ENCODE measurements at places on chromosomes 12 and 14.

DNA sequence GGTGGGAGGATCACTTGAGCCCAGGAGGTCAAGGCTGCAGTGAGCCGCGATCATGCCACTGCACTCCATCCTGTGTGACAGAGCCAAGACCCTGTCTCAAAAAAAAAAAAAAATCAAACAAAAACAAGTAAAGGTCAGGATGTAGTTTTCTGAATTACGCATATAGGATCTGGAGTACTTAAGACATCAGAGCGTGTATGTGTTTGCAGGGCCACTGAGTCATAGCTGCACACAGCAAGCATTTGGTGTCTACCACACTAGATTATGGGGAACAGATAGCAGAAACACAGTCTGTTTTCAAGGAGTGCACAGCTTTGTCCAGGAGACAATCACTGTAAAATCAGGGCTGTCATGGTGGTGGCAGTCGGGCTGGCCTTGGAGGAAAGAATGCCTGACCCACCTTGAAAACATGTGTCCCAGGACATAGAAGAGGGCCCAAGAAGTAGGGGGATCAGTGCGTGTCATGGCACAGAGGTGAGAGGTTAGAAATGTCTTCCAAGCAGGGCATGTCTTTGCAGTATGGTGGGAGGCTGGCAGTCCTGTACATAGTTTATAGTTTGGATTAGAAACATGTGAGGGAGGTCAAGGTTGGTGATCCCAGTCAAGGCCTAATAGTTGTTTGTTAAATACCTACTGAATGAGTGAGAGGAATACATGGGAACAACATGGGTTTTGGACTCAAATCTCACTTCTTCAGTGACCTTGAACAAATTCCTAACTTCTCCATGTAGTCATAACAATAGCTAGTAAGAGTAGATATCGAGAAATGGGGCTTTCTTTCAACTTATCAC lies 23.6 kb upstream of the C12orf71 start:
- no peak for DNase-seq

DNA sequence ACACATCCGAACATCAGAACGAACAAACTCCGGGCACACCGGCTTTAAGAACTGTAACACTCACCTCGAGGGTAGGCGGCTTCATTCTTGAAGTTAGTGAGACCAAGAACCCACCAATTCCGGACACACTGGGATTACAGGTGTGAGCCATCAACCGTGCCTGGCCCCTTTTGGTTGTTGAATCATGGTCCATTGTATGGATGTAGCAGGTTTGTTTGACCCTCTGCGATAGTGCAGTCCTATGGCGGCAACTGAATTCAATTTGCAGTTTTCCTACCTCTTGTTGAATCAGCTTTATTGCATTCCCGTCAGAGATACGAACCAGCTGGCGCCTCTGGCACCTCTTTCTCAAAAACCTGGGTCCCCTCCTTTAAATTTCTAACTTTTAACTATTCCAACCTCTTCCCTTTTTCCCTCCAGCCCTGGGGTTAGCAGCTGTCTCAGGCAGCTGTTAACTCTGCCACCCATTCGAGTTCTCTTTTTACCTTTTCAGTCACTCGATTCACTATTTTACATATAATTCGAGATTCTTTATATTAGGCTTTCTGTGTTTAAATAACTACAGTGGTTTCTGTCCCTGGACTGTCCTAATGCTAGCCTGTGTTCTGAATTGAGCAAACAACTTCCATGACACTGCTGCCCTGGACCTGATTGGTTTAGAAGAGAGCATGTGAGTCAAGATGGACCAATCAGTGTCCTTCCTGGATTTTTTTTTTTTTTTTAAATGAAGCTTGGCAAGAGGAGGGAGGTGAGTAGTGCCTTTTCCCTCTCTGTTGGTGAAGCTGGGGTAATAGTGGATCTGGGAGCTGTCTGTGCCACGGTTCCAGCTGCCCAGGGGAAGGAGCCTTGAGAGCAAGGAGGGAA lies 261.5 kb downstream of the PCNX1 start:
- no peak for DNase-seq

GRCh38 chr12:12379831-12380730 lies 23.2 kb downstream of the BORCS5 start:
- peak; percentile 32 for DNase-seq

- DNase-seq = no peak
These were observed 14.8 kb downstream of the DDX24 start for GRCh38 chr14:94066089-94066676.

DNA sequence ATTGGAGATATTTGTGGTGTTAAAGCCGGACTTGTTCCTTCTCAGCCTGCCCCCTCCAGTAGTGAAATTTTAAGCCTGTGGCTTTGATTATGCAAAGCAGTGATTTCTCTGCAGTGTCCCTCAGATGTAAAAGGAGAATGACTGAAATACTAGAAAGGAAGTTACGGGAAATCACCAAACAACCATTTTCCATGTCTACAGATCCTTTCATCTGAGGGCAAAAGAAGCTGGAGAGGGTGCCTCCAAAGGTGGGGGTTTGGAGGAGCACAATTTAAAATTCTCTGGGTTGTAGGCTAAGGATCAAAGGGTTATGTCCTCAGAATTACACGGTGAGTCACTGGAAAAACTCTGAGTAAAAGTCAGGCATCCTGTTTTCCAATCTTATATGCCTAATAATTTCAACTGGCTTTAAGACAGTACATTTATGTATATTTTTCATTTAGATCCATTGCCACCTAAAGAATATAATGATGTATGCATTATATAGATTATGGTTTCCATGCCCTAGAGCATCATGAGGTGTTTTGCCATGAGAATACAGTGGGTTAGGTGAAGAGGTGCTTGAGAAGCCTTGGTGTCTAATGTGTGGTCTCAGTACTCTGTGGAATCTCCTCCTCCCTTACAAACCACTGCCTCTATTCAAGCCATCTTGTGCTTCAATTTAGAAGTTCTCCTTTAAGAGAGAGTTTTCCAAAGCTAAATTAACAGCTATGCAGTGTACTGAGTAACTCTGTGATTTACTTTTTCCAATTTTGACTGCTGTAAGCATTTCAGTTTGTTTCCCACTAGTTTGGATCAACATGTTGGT lies 362.1 kb downstream of the RAD51B start:
- no peak for DNase-seq

GRCh38 chr12:83046019-83046418 lies 359.3 kb downstream of the TMTC2 start:
- DNase-seq = no peak

DNA sequence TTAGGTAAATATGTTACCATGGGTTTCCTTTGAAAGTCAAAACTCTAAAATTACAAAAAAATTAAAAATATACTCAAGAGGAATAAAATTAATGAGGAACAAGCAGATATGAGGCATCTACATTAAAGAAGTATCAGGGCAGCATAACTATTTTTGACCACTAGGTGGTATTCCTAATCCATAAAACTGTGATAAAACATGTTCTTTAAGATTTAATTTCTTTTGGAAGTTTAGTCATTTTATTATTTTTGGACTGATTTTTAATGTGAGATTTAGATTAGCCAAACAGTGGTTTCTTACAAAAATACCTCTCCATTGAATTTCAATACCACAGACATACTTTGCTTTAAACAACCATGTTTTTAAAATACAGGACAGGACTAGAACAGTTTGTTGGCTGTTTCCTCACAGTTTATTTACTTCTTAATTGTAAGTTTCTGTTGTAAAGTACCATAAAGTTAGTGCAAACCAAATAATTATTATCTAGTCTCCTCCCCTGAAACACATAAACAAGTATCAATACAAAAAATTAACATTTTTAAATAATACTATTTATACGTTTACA lies 49.8 kb downstream of the NTS start:
- DNase-seq = no peak

- DNase-seq = no peak
These were observed 60.0 kb downstream of the CCDC85C start for GRCh38 chr14:99543985-99544384.

- DNase-seq = no peak
These were observed 26.5 kb upstream of the ACTN1 start for GRCh38 chr14:69005432-69006148.

DNA sequence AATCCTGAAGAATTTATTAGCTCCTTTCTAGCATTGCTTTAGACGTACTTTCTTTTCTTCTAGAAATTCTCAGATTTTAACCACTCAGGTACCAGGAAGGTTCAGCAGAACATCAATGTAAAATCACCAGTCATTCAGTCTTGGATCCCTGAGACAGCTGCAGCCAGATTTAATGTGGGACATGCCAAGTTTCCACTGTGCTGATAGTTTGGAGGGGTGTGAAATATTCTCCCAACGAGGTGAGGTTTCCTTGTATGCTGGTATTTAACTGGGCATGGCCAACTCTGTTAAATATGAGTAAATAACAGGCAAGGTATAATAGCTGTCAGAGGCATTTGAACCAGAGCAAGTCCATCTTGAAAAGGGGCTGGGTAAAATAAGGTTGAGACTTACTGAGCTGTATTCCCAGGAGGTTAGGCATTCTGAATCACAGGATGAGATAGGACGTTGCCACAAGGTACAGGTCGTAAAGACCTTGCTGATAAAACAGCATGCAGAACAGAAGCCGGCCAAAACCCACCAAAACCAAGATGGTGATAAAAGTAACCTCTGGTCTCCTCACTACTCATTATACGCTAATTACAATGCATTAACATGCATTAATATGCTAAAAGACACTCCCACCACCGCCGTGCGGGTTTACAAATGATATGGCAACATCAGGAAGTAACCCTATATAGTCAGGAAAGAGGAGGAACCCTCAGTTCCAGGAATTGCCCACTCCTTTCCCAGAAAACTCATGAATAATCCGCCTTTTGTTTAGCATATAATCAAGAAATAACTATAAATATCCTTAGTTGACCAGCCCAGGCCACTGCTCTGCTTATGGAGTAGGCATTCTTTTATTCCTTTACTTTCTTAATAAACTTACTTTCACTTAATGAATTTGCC lies 75.2 kb upstream of the RASSF8 start:
- DNase-seq = no peak

GRCh38 chr12:12663644-12664294 lies 32.2 kb downstream of the GPR19 start:
- DNase-seq = no peak

DNA sequence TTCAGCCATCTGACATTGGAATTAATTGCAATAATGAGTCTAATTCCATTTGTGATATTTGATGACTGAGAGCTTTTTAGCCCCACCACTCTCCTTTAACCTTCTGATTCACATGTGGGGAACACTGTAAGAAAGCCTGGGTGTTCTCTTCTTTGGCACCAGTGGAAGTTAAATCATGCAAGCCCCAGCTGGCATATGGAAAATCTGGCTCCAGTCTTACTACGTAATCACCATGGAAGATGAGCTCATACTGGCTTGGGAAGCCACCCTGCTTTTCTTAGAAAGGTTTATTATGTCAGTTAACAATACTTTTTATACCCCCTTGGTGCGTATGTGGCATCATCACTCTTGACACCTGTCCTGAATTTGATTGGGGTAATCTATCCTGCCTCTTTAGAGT lies 479.3 kb downstream of the SLC16A7 start:
- no peak for DNase-seq

GRCh38 chr14:96309133-96309895 lies 53.3 kb downstream of the BDKRB1 start:
- DNase-seq = no peak

DNA sequence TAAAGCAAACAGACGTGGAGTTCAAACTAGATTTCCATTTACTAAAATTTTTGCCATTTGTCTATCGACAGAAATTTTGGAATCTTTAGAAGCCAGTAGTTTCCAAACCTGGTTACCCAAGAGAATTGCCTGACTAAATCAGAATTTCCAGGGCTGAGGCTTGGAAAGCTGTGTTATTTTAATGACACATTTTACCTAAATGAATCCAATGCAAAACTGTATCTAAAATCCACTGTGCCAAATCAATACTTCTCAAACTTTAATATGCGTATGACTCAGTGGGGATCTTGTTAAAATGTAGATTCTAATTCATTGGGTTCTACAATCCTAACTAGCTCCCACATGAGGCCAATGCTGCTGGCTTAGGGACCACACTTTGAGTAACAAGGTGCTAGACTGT lies 35.0 kb upstream of the TC2N start:
- DNase-seq = no peak

DNA sequence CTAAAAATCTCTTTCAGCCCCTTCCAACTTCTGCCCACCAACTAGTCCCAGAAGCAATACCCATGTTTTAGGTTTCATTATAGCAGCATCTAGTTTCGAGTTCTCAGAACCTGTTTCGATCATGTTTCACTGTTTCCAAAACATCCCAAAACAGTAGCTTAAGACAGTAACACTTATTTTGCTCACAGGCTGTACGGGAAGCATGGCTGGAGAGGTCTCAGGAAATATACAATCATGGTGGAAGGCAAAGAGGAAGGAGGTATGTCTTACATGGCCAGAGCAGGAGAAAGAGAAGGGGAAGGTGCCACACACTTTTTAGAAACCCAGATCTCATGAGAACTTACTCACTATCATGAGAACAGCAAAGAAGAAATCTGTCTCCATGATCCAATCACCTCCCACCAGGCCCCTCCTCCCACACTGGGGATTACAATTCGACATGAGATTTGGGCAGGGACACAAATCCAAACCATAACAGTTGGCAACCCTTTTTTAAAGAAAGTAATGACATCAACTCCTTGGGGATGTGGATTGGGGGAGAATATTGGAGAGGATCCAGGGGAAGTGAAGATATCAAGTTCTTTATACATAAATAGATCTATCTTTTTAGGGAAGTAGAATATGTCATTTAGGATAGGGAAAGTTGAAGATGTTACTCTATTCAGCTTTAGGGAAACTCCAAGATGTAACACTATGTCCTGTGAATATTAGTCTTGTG lies 269.9 kb upstream of the PLEKHG7 start:
- DNase-seq = no peak

- DNase-seq = no peak
These were observed 9.6 kb downstream of the CRADD start for GRCh38 chr12:93686572-93687356.

GRCh38 chr14:51780006-51780692 lies 80.3 kb upstream of the GNG2 start:
- DNase-seq = peak; percentile 57

- no peak for DNase-seq
These were observed 319.9 kb downstream of the CACNA1C start for GRCh38 chr12:2372735-2373134.

DNA sequence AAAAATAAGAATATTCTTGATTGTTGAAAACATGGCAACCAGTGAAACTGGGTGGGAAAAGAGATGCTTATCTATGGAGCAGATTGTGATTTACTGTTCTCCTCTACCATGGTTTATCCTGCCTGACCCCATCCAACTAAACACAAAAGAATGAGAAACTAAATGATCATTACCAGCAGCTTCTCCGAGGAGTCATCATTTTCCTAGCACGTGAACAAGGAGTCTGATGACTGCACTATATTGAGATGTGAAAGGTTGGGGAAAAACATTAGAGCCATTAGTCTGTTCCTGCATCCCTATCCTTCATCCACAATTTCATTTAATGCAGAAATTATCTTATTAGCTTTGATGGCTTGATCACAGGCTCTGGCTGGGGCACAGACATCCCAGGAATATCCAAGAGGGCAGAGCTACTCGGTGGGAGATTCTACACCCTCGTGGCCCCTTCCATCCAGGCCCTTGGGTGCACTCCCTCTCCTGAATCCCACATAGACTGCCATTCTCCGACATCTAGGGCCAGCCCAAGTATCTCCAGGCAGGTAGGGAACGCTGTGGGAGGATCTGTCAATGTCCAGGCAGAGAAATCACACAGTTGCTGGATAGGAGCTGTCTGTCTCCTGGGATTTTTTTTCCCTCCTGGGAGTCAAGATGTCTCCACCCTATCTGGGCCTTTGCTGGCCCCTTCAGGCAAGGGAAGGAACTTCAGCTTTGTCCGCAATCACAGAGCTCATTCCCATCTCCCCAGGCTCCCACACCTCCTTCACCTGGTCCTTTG lies 43.3 kb upstream of the DHRS4 start:
- no peak for DNase-seq

- DNase-seq = no peak
These were observed 13.2 kb downstream of the TRIM9 start for GRCh38 chr14:51081712-51082111.

Measured in T-helper 9 cell (primary cell).